ENCODE measurements at places on chromosomes 11 and 22.

GRCh38 chr11:86983021-86983488 lies 27.9 kb upstream of the FZD4 start:
- DNase-seq, result no peak

DNA sequence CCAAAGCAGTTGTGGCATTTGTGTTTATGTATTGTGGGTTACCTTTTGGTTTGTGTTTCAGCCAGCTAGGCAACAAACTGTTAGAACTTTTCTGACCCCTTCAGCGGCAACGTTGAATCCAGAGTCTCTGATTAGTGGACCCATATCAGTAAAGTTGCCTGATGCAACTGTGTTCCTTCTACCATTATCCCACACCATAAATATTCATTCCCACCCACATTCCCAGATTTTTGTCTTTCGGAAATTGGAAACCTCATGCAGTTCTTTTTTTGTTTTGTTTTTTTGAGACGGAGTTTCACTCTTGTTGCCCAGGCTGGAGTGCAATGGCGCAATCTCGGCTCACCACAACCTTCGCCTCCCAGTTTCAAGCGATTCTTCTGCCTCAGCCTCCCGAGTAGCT lies 30.7 kb upstream of the RBX1 start:
- DNase-seq, result no peak

DNA sequence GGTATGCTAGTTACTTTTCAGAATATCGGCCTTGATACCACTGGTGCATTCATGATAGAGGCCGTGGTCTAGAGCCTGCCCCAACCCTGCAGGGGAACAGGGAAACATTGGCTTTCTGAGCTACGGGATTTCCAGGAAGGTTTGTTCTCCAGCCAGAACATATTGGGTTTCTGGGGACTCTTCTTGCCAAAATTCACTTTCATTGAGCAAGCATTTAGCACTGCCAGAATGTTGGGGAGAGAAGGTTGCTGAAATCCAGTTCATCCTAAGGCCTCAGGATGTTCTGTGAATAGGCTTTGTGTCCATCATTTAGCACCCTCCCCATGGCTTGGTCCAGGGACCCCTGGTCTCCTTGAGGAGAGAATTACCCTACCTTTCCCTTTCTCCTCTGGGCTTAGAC lies 36.7 kb downstream of the DRG1 start:
- DNase-seq, result no peak

DNA sequence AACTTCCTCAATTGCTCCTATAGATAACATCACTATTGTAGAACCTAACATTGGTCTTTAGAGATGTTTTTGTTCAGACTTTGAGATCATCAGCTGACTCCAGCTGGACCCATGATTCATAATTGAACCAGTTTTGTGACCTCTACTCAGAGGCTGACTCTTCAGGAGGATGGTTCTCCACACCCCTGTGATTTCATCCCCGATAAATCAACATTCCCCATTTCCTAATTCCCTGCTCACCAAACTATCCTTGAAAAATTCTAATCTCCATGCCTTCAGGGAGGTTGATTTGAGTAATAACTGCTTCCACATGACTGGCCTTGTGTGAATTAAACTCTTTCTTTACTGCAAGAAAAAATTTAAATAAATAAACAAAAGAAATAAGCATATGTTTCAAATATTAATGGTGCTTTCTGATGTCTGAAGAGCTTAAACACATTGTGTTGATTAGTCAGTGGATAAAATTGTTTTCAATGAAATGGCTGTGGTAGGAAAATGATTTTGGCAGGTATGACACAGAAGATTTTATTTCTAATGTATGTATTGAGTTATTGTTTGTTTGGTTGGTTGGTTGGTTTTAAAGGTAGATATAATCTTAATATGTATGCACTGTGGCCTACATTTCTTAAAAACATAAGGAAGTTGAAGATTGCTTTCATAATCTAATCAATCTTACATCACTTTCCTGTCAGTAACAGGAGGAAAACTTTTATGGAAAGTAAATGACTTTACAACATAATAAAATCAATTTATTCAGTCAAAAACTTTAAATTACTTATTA lies 427.9 kb upstream of the CCDC179 start:
- no peak for DNase-seq

- DNase-seq, result no peak
These were observed 450 bp downstream of the CBX6 start for GRCh38 chr22:38871360-38872171.

GRCh38 chr22:47678048-47678447 lies 915.6 kb downstream of the TBC1D22A start:
- DNase-seq, result no peak

DNA sequence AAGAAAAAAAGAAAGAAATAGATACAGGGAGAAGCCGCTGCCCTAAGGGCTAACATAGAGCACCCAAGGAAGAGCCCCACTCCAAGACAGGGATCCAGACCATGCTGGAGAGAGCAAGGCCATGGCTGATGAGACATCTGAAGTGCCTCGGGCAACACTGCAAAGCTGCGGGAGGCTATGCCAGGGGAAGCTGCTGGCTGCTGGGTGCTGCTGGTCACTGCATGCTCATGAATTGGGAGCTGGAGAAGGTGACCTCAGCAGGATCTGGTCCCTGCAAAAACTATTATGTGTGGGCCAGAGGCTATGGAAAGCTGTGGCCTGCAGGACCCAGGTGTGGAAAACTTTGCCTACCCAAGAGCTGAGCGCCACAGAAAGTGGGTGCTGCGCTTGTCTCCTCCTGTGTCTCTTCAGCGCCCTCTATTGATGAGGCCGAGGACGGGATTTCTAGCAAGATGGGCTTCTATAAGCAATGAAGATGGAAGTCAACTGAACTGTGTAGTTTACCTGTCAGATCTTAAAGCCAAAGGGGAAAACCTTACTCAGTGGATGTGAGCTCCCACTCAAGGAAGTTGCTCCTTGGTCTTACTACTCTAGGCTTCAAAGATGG lies 17.3 kb upstream of the SLC29A2 start:
- peak; percentile 4 for DNase-seq

DNA sequence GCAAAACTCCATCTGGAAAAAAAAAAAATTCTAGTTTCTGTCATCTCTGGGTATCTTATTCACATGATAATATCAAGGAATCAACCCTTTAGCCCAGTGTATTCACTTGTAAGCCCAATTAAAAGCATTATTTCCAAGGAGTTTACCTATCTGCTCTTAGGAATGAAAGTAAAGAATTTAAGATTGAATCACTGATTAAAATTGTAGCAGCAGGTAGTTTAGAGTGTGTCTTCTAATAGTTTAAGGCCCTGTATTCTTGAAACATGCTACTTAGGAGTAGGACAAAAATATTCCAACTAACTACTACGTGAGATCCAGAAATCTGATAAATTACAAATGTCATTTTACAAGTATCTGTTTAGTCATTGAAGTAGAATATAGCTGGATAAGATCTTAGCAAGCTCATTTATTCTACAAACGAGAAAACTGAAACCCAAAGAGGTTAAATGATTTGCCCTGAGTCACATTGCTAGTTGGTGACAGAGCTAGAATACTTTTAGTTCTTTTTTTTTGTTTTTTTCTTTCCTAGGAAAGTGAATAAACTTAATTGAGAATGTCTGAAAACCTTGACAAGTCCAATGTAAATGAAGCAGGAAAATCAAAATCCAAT lies 4.0 kb downstream of the TCP11L1 start:
- no peak for DNase-seq

DNA sequence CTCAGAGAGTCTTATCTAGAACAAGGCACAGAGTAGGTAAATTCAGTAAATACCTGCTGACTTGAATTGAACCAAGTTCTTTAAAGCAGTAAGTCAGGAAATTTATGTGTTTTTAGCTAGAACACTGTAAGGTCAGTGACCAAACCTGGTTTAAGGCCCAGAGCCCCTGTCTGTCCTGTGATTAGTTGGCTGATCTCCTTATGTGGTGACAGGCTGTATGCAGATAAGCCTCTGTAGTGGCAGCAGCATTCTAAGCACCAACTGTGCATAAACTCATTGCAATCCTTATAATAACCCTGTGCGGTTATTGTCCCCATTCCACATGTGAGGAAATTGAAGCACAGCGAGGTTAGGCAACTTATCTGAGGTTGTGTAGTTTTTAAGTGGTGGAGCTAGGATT lies 40.5 kb downstream of the FBXO7 start:
- no peak for DNase-seq

DNA sequence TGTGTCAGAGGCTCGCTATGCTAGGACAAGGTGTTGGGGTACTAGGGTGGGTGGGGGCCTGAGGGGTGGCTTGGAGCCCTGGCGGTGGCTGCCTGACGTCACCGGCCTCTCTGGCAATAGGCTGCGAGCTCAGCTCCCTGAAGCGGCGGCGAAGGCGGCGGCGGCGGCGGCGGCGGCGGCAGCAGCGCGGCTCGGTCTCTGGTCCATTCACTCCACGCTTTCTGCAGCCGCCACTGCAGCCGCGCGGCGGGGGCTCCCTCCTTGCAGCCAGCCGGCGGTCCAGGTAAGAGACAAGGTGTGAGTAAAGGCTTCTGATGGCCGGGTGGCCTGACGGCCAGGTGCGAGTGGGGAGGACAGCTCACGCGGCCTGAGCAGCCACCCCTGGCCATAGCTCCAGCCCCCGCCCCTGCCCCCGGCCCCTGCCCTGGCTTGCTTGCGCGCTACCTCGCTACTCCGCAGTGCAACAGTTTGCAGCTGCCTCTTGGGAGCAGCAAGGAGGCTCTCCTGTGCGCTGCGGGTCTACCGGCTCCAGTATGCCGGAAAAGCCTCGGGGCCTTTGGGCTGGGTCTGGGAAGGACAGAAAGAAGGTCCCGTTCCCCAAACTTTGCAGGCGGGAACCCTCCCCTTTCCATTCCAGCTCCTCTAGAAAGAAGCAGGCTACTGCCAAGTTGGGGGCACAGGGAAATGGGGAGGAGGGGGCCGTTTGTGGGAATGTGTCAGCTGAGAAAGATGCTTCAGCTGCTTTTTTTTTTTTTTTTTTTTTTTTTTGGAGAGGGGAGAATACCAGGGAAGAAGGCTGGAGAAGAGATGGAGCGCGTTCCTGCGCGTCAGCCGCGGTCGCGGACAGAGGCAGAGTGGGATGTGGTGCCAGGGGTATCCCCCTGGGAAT lies at the start of gene C11orf87:
Gene C11orf87, plus strand, starts transcription at position 210 of the 889 bp plus-strand sequence. CDS start 1,444 bp downstream, outside the sequence.
- DNase-seq, result no peak

DNA sequence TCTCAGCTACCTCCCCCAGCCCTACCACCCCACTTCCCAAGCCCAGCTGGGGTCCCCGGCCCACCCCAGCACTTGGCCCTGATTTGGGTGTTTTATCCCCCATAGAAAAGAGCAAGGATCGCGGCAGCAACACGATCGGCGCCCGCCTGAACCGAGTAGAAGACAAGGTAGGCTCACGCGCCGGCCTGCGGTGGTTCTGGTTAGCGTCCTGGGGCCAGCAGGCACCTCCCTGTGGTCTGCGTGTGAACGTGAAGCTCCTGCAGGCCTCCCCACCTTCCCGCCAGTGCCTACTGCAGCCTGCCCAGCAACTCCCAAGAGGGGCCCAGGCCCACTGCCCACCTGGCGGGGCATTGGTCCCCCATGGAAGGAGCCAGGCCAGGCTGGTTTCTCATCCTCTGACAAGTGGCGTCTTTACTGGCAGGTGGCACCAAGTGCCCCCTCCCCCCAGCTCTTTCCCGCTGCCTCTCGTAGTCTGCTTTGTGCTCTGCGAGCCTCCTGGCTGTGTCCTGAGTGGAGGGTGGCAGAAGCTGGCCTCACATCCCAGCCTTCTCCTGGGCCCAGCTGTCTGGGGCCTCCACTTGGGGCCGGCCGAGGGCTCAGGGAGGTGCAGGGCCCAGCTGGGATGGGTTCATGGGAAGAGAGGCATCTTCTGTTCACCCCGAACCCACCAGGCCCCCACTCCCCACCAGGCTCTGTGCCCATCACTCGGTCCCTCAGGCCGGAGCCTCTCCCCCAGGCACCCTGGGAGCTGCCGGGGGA lies 78.3 kb upstream of the KCNQ1OT1 start:
- DNase-seq, result no peak

DNA sequence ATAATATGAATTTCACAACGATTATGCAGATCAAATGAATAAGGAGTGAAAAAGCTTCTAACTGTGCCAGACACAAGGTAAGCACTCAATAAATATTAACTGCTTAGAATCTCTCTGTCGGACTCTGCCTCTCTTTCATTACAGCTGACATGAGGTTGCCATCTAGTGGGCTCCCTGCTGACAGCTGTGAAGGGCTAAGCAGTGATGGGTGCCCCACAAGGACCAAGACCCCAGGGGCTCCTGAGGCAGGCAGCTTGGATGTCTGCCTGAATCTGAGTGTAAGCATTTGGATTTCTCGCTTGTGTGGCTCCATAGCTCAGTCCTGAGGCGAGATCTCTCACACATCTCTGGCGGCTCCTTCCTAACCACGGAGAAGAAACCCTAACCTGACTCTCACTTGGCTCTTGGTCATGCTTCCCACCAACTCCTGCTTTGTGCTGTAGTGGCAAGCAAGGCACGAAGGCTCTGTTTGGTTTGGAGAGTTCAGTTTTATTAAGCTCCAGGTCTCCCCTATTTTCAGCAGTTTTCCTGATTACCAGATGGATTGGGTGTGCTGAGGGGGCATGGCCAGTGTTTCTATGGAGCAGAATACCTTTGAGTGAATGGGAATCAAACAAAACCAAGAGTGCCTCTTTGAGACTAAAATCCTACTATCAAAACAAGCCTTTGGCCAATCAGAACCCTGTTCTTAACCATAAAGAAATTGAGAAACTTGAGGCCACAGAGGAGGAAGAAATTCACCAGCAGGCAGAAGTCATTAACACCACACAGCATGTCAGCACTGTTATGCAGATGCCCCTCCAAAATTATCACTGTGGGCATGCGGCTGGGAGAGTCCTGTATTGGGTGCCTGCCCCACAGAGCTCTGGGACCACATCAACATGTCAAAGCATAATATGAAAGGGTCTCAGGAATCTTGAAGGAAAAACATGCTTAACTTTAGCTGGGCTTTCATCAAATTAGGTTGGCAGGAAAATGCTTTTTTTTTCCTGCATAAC lies 152.8 kb upstream of the NTM start:
- DNase-seq, result no peak

DNA sequence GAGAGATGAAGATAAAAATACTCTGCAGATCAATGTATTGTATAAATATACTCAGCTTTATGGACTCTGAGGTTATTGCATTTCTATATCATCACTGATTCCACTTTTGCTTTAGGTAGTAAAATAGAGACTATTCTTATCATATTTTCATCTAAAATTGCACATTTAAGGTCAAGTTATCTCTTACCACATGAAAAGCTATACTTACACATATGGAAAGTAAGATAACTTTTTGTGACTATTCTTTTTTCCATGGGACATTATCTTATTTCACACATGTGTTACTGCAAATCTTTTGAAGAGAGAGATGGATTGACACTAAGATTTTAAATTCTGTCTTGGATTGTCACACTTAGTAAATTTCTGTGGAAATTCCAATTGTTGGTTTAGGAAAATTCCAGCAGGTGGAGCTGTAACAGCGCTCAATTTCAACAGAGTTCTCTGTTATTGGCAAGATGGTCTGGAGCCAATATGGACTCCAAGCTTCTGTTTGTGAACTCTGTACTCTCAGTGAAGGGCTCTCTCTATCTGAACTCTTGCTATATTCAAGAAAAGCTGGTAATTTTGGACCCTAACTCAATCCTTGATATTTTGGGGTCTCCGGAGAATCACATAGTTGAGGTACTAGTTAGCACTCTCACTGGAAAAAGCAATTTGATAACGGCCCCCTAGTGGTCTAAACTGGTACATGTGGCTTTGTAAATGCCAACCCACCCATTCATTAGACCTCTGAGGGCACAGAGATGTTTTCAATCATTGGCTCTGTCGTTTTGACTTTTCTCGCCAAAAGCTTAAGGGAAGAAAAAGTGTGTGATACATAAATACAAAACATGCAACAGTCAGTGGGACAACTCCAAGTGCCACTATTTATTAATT lies 429.7 kb downstream of the ETS1 start:
- peak; percentile 80 for DNase-seq
